CD4-positive, CD25-positive, alpha-beta regulatory T cell (primary cell): ENCODE measurements at places on chromosomes 11 and 22. TPM values are rescaled to one million over a fixed set of nuclear protein-coding genes. Genes with fewer than 3 reads are reported as not detected.

Gene GGT5
- not detected for total RNA-seq

GRCh38 chr11:116070520-116070919 is 566.3 kb upstream of the CADM1 start:
- DNase-seq: no peak

Gene FAM111A
- 73.4 TPM for total RNA-seq

DNA sequence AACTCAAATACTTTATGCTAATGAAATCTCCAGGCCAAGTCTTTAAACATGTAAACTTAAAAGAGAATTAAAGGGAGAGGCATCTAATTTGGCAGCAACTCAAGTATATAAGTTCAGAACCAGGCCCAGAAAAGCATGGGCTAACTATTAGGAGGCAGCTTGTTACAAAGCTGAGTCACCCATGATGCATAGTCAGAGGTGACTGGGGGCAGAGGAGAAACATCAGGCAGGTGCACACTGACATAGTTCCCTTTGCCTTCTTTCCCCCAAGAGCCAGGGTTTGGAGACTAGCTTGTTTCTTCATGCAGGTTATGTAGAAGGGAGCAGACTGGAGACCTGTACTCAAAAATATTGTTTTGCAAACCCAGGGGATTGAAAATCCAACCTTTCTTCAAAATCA is 619.0 kb downstream of the SOX6 start:
- DNase-seq: no peak

Gene SBF2
- 5.5 TPM for total RNA-seq

DNA sequence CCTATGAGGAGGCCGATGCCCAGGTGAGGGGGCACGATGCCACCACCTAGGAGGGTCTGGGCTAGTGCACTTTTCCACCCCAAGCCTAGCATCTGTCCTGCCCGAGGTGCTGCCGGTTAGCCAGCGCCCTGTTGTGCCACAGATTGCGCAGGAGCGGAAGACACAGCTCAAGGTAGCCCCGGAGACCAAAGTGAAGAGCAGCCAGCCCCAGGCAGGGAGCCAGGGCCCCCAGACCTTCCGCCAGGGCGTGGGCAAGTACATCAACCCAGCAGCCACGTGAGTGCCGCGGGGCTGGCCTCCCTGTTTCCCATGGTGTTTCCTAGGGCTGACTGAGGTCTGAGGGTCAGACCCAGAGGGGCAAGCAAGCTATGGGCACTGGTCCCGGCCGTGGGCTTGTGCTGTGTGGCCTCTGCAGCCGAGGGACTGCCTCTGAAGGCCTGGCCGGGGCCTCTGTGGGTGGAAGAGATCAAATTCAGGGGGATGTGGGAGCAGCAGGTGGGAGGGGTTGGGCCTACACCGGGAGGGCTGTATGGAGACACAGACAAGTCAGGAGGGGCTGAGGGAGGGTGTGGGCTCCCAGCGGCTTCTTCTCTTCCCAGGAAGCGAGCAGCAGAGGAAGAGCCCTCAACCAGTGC is 29.1 kb downstream of the PPIL2 start:
- DNase-seq: no peak

Gene GRAMD1B
- total RNA-seq: 10.8 TPM

Gene MAPK8IP2
- total RNA-seq: 0.30 TPM
